ENCODE measurements at places on chromosomes 11 and 22. TPM values are rescaled to one million over a fixed set of nuclear protein-coding genes. Genes with fewer than 3 reads are reported as not detected.
A peak's percentile ranks its signal among the peaks of the same experiment; 100 is the strongest.

DNA sequence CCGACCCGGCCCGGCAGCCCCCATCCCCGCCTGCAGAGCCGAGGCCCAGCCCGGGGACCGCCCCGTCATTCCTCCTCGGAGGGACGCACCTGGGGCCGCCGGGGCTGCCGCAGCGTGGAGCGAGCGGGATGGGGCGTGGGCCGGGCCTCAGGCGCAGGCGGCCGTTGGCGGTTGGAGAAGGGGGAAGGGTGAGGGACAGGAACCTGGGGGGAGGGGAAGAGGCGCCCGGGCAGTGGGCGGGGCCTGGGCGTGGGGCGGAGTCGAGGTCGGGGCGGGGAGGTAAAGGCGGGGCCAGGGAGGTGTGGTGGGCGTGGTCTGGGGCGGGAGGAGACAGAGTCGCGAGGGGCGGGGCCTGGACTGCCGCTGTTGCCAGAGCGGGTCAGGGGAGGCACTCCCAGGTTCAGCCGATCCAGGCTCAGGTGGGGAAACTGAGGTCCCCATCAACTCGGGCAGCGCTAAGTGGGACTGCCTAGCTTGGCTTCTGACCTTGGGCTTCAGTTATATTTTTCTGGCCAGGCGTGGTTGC is at the start of gene TESMIN:
Gene TESMIN (minus strand): TSS at position 190 of the 526 bp plus-strand sequence. CDS start 860 bp downstream, outside the sequence.
- peak; percentile 93 for DNase-seq

DNA sequence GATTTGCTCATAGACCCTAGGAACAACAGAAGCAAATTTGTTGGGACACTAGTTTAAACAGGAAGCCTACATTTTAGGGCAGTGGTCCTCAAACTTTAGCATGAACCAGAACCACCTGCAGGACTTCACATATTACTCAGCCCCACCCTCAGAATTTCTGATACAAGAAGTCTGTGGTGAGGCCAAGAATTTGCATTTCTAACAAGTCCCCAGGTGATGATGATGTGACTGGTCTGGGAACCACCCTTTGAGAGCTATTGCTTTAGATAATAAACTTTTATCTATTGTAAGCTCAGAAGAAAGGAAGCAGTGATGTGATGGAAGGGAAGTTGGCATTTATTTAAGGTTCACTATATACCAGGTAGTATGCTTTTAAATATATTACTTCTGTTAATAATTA is 194.0 kb downstream of the FAM181B start:
- no peak for DNase-seq

DNA sequence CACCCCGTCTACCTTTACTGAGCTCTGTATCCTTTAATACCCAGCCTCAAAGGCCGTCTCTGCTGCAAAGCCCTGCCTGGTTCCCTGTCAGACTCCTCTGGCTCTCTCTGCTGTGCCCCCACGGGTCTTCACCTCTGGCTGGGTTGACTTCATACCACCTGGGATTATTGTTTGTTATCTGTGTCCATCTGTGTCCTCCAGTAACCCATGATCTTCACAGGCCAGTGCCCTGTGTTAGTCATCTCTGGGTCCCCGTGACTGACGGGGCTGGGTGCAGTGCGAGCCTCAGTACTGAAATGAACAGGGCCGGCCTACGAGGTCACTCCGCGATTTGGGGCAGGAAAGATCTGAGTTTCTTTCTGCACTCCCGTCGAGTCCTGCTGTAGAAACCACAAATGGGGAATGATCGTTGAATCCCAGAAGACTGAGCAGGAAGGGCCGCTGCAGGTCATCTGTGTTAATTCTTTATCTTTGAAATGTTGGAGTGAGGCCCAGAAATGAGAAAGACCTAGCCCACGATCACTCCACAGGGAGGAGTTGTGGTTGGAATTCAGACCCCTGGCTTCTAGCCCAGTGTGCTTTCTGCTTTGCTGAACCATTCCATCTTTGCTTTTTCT is 12.3 kb upstream of the TUB start:
- no peak for DNase-seq

Gene OTOG
- total RNA-seq = not detected

Gene GPHA2
- total RNA-seq = not detected
